Right lung (tissue), 10 donors: ENCODE measurements at places on chromosomes 7 and 10.

DNA sequence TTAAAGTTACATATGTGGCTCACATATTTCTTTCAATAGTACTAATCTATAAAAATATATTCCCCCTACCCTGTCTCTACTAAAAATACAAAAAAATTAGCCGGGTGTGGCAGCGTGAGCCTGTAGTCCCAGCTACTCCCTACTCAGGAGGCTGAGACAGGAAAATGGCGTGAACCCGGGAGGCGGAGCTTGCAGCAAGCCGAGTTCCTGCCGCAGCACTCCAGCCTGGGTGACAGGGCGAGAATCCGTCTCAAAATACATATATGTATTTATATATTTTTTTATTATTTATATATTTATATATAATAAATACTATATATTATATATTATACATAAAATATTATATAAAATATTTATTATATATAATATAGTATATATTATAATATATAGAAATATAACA, 69.7 kb upstream of the GRM3 start:
- DNase-seq: no peak

DNA sequence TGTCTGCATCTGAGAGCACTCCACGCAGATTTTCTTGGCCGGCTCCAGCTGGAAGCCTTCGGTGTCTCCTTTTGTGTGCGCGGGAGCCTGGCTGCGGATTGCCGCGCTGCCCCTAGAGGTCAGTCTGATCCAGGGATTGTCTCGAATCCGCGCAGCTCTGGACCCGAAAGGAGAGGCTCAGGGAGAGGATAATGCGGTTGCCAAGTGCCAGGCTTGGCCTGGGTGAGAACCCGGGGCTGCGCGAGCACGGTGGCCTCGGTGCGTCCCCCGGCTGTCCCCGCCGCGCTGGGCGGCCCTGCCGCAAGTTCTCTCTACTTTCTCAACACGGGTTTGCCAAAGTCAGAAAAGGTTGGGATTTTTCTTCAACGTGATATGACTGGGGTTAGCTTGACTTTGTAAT, 140.9 kb downstream of the ADCYAP1R1 start:
- peak; percentile 81 for DNase-seq

- no peak for DNase-seq
These were observed 65.6 kb downstream of the COL26A1 start for GRCh38 chr7:101428093-101428866.

- no peak for DNase-seq
These were observed 7.0 kb upstream of the PPP1R35 start for GRCh38 chr7:100443096-100443840.

- DNase-seq: no peak
These were observed 23.2 kb upstream of the FGL2 start for GRCh38 chr7:77222819-77223218.
